Activated B cell treated with CpG ODN at 0.5 μM for 24 hours (primary cell): ENCODE measurements at places on chromosomes 16 and 17.

GRCh38 chr17:32940706-32941390, 12.9 kb downstream of the TMEM98 start:
- DNase-seq, result no peak

DNA sequence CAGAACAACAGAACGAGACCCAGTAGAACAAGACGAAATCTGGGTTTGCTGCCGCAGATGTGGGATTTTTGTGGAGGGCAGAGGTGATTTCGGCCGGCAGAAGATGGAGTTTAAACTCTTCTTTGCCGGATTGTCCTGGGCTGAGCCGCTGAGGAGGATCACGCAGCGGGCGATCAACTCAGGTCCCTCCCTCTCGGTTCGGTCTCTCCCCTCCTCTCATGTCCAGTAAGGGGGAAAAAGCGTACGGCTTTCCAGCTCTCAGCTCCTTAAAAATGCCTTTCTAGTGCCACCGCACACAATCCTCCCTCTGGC, 2.5 kb downstream of the PHF12 start:
- no peak for DNase-seq

DNA sequence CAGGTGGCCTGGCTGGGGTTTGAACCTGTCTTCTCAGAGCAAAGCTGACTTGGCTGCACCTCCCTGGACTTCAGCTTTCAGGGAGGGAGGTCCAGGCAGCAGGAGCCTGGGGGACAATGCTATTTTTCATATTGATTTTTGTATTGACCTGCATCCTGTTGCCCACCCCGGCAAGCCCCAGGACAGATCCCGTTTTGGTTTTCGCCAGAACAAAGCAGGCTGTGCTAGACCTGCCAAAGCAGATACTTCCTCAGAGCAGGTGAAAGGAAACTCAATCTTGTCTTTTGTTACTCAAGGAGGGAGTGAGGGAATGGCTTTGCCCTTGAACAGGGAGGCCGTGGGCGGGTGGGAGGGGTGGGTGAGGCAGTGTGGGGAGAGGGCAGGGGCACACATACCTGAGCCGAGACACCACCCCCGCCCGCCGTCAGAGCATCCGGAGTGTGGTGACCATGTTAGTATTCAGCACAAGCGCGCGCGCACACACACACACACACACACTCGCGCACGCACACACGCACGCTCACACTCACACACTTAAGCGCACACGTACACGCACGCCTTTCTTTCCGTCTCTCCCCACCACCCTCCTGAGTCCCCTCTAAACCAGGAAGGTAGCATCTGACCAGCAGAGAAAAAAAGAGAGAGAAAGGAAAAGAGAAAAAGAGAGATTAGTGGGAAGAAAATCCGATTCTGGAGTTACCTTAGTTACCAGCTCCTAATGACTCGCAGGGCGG, 59.5 kb downstream of the RAI1 start:
- no peak for DNase-seq

DNA sequence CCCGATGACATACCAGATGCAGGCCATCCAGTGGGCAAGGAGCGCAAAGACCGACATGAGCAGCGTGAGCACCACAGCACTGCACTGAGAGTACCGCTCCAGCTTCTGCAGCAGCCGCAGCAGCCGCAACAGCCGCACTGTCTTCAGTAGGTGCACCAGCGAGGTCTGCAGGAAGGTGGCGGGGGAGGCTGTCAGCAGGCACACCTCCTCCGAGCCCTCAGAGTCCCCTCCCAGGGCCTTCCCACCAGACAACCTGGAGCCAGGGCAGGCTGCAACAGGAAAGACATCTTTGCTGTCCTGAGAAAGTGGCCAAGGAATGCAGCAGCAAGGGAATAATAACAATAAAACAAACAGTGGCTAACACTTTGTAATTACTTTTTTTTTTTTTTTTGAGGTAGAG, 9.1 kb downstream of the KCNH4 start:
- DNase-seq, result no peak

- no peak for DNase-seq
These were observed 54.6 kb downstream of the RBFOX3 start for GRCh38 chr17:79556271-79556670.

- no peak for DNase-seq
These were observed 102.4 kb upstream of the CRHR1 start for GRCh38 chr17:45681706-45682105.
